Stimulated activated CD4-positive, alpha-beta T cell treated with anti-CD3 and anti-CD28 coated beads, Interleukin-2, amount 100 ng/mL, for 48 hours (primary cell): ENCODE measurements at places on chromosomes 16 and 17.

- no peak for DNase-seq
Observed at GRCh38 chr16:87996962-87997880, 46.0 kb downstream of the BANP start.

DNA sequence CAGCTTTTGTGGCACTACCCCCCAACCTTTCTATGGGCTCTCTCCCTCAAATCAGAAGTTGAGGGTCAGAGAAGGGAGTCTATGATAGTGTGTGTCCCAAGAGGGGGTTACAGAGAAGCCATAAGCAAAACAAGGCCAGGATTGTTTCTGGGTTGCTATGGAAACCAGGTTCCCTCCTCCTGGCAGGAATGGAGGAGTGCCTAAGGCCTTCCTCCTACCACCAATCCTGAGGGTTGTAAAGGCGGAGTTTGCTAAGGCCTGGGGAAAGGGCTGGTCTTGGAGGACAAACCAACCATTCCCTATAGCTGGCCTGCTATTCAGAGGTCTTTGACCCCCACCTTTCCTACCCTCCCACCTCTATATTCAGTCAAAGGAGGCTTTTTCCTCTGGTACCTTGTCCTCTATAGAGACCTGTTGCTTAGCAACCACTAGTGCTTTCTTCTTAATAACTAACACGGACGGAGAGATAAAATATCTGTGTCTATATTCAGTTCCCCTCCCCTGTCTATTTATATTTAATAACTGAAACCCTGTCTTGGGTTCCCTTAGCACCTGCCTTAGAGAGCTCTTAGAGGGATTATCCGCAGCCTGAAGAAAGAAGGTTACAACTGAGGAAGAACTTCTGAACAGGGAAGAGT is 43.4 kb downstream of the NEUROD2 start:
- no peak for DNase-seq

DNA sequence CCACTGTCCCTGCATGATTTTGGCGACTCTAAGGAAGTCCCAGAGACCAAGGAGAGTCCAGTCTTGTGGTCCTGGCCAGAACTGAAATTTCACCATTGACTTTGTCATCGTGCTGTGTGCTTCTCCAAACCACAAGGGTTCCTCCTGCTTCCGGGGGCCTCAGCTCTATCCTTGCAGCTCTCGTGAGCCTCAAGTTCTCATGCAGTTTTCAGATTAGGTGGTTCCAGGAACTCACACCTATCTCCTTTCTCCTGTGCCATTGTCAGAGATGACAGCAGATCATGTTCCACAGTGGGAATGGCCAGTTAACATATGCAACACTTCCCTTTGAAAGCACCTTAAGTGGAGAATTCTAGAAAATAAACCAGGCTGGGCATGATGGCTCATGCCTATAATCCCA is 97.9 kb upstream of the CRHR1 start:
- DNase-seq: no peak

- DNase-seq: no peak
Observed at GRCh38 chr17:82943751-82944150, 103.9 kb upstream of the ZNF750 start.

DNA sequence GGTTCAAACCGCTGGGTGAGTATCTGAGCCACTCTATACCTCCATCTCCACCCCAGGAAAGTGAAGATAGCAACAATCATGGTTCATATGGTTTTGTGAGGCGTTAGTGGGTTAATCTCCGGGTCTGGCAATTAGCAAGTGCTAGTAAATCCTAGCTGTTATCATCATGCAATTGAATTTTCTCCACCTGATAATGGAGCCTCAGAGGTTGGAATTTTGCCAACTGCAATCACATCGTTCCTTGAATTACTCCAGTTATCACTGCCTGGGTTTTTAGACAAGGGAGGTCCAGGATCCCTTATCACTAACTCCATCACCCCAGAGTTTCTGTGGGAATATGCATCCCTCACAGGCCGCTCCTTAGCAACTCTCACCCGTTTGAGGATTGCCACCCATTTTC is 311.5 kb downstream of the RBFOX1 start:
- no peak for DNase-seq
